ENCODE measurements at places on chromosomes 7 and 10.

DNA sequence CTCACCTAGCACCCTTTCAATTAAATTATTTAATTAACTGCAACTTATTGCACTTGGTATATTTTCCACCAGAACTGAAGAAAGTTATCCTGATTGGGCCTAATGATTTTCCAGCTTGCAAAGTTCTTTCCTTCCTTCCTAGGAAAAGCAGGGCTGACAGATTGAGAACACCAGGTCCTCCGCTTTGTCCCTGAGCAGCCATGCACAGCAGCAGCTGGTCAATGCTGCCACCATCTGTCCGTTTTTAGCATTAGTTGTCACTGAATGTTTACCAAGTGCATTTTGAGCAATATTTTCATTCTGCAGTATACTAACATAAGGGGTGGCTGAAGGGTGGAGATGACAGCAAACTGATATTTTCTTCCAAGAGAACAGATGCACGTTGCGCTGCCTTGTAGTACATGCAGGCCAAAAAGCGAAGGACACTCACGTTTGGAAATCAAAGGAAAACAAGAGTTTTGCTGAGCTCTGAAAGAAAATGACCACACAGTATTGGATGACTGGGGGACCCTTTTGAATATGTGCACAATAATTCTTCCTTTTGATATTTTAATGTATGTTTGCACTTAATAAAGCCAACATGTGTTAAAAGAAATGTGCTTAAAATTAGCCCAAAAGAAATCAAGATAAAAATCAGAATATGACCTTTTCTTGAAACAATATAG lies 248.8 kb upstream of the PTN start:
- DNase-seq = no peak

DNA sequence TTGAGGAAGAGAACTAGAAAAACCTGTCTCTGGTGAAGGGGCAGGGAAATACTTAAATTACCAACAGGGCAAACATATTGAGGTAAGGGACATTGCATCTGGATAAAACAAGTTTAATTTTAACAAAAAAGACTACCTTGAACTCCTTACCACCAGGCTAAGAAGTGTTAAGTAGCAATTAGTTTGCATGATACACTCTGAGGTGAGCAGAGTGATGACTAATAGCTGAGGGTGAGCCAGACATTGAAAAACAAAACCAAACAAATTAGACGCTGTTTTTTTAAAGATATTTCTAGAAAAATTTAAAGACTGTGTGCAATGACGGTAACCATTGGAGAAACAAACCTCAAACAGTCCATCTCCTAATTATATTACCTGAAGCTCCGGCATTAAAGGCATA lies 105.9 kb downstream of the ANKRD7 start:
- no peak for DNase-seq

DNA sequence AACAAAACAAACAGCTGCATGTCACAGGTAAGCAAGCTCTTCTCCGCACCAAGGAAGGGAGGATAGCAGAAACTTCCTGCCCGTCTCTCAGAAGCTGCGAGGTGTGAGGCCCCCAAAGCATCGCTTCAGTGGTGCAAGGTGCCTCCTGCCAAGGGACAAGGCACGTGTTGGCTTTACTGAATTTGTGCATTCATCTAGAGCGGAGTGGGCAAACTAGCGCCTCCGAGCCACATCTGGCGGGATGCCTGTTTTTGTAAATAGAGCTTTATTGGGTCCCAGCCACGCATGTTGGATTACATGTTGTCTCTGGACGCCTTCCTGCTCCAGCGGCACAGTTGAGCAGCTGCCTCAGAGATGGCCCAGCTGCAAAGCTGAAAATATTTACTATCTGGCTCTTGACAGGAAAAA lies 27.7 kb downstream of the PHYH start:
- DNase-seq = no peak

- no peak for DNase-seq
Measured at GRCh38 chr10:81152656-81153055, 615.0 kb downstream of the SH2D4B start.

- DNase-seq = no peak
Measured at GRCh38 chr7:108684629-108685028, 115.0 kb downstream of the DNAJB9 start.

- no peak for DNase-seq
Measured at GRCh38 chr7:26705567-26705966, 158.8 kb downstream of the SKAP2 start.

GRCh38 chr7:140506788-140507464 lies 27.6 kb upstream of the MKRN1 start:
- DNase-seq = no peak

GRCh38 chr7:7706101-7706511 lies 12.3 kb downstream of the RPA3 start:
- no peak for DNase-seq

- no peak for DNase-seq
Measured at GRCh38 chr10:10165415-10165814, 852.3 kb upstream of the CELF2 start.
